LHCN-M2 (cell line): ENCODE measurements at places on chromosomes 16 and 17. TPM values are rescaled to one million over a fixed set of nuclear protein-coding genes. Genes with fewer than 3 reads are reported as not detected.

The IGSF6 gene
- total RNA-seq = not detected in 2 replicates

The IKZF3 gene
- not detected in 2 replicates for total RNA-seq

The TLCD3B gene
- not detected in 2 replicates for total RNA-seq

The NACA2 gene
- not detected in 2 replicates for total RNA-seq

DNA sequence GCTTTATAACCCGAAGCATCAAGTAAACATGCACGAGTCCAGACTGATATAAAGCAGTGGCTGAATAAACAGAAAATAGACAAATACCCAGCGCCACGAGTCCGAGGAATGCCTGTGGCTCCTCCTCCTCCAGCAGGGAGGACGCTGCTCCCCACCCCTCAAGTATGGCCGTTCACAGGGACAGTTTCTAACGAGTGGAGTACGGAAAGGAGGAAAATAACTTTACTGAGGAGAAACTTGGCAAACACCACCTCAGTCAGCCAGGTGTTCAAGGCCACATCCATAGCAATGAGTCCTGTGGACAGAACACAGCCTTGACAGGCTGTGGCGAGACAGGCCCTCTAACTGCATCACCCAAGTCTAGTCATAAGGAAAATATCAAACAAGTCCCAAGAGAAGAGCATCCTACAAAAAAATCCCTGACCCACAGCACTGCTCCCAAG lies 9.2 kb downstream of the ZDHHC7 start:
- no peak for DNase-seq

- DNase-seq = no peak
Measured at GRCh38 chr16:54277845-54278703, 8.5 kb downstream of the IRX3 start.

DNA sequence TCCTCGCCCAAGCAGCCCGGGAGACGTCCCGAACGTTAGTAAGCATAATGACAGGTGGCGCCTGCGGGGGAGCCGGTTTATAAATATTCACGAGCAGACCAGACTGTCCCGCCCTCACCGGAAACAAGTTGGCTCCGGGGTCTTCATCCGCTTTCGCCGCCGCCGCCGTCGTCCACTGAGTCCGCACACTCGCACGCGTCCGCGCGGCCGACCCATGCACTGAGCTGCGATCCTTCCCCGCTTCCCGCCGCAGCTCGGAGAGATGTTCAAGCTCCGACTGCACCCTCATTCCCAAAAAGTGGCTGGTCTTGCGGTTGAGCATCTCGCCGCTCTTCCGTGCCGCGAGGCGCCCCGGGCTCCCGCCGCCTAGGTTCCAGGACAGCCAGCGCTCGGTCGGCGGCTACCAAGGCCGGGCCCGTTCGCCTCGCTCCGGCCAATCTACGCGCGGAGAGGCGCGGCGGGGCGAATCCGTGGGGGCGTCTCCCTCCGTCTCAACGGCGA lies 385 bp downstream of the CFAP119 start:
- peak; percentile 37 for DNase-seq

GRCh38 chr17:35129973-35130351 lies 8.5 kb downstream of the FNDC8 start:
- peak; percentile 76 for DNase-seq

DNA sequence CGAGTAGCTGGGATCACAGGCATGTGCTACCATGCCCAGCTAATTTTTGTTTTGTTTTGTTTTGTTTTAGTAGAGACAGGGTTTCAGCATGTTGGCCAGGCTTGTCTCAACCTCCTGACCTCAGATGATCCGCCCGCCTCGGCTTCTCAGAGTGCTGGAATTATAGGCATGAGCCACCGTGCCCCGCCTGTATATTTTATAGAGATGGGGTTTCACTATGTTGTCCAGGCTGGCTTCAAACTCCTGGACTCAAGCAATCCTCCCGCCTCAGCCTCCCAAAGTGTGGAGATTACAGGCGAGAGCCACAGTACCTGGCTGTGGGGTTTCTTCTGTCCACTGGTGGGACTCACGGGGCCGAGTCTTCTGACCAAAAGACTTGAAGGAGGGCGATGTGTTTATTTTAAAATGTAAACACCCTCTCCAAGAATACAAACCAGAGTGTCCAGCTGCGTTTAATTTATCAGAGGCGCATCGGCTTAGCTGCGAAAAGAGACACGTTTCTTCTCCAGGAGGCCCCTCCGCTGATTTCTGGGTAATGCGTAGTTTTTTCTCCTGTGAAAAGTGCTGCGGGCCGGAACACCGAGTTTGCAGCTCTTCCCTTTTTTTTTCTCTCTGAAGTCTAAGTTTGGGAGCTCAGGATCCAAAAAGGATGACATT lies 86.9 kb upstream of the CIBAR2 start:
- DNase-seq = no peak

DNA sequence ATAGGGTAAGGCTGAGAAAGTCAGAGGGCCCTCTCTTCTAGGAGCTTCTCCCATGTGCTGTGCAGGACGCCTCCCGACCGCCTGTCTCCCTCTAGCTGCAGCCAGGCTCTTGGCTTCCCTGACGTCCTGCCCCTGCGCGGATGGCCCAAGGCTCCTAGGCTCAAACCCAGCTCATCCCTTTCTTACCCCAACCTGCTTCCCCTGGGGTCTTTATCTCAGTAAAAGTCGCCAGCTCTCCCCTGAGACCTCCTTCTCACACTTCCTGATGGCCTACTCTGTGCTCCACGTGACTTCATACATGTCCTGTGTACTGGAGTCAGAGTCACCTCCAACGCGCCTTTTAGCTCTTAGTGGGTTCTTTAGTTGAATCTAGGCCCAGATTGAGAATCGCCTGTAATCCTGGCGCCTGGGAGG lies 1.1 kb upstream of the ZNF747 start:
- peak; percentile 68 for DNase-seq

DNA sequence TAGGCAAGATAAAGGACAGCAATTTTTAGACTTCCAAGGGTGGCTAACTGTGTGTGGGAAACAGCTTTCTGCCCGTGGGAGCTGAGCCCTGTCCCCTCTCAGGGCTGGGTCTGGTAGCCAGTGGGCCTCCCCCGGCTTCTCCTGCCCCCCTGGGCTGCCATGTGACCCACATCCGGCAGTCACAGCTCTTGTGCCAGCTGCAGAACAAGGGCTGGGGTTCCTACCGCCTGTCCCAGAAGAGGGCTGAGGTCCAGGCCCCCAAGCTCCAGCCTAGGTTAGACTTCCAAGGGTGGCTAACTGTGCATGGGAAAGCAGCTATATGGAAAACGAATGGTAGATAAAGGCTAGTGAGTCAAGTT lies 6.1 kb downstream of the GAST start:
- no peak for DNase-seq

GRCh38 chr17:2385240-2386210 lies 15.3 kb downstream of the MNT start:
- no peak for DNase-seq

- DNase-seq = no peak
Measured at GRCh38 chr17:8995711-8996110, 25.6 kb upstream of the NTN1 start.

DNA sequence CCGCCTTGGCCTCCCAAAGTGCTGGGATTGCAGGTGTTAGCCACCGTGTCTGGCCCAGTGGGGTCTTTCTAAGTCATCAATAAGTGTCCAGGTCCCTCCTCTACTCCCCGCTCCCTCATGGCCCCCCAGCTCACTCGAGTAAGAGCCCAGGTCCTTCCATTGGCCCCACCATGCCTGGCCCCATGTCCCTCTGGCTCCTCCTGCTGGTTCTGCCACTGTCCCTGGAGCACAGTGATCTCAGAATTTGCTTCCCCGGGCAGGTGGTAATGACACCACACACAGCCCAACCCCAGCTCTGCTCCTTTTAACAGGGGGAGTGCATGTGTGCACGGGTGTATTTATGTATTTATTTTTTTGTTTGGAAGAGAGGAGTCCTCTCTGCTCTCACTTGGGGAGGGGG lies 19.6 kb downstream of the MGAT5B start:
- DNase-seq = no peak

DNA sequence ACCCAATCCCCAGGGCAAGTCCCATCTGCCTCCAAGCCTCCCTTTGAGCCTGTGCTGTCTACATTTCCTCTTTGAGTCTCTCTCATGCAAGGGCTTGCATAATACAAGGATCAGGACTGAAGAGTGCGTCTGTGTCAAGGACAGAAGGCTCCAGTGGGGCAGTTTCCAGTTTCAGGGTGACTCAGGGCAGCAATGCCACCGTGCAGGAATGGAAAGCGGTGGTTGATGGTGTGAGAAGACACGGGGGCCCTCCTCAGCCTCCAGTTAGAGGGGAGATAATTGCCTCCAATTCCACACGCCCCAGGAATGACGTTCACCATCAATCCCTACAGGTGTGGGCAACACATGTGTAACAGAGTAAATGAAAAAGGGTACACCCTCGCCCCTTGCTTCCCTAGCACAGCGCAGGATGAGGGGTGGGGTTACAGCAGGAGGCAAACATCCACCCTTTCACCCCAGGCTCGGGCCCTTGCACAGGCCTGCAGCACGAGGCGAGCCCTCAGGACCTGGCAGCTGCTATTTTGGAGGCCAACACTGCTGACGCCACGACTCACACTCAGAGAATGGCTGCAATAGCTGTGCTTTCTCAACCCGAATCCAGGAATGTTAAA lies 24.8 kb upstream of the SLC25A19 start:
- DNase-seq = peak; percentile 60

DNA sequence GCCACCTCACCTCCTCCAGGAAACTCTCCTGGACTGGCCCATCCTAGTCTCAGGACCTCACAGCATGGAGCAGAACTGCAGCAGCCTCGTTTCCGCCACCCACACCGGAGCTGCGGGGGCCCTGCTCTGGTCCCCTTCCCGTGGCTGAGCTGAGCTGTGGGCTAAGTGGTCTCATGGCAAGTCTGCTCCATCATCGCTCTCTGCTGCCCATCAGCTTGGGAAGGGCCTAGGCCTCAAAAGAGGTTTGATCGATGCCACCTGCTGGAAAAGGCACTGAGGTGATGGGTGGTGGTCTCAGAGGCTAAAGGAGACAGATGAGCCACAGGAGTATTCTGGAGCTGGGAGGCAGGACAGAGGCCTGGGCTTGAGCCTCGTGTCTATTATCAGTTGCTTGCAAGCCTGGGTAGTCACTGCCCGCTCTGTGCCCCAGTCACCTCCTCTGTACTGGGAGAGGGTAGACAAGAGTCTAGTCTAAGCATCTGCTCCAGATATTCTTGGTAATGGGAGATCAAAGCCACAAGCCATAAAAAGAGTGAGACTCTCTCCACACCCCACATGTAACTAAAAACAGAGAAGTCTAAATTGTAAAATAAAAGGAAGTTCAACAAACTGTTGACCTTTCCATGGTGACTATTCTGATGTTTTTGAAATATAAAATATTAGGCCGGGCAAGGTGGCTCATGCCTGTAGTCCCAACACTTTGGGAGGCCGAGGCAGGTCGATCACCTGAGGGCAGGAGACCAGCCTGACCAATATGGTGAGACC lies 1.6 kb downstream of the ITGAE start:
- no peak for DNase-seq
